NCI-H526 treated with DMSO at 0.1 percent for 48 hours (cell line): ENCODE measurements at places on chromosomes 7 and 10.

DNA sequence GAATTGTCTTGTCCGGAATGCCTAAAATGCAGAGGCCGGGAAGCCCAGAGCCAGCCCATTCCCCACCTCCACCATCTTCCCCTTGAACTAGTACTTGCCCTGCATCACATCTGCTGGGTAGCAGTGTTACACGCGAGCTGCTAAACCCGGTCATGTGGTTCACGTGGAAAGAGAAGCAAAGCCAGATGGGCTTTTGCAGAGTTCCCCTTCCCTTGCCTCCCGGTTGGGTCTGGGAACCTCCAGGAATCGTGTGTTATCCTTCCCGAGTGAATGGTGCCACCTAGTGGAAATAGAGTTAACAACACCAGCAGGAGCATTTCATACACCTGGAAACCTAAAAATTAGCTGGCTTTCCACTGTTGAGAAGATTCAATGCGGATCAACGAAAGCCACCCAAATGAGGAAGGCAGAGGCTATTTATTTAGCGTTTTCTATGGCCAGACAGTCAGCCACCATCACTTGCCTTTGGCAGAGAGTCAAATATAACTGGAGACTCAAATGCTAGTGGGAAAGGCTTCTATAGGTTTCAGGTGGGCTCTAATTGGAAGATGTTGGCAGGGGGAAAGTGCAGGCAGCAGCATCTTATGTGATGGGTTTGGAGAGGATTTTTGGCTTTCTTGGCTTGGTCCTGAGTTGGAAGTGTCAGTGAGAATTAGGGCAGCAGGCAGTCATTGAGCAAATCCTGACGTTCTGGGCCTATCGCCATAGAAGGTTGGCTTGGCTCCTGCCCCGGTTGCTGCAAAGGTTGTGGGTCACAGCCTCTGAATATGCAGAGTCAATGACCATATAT, 12.9 kb upstream of the DENND2A start:
- DNase-seq: peak; percentile 78

- no peak for DNase-seq
Measured at GRCh38 chr10:62511238-62511637, 137.1 kb downstream of the ZNF365 start.

- DNase-seq: no peak
Measured at GRCh38 chr10:81569488-81569887, 305.5 kb upstream of the NRG3 start.

DNA sequence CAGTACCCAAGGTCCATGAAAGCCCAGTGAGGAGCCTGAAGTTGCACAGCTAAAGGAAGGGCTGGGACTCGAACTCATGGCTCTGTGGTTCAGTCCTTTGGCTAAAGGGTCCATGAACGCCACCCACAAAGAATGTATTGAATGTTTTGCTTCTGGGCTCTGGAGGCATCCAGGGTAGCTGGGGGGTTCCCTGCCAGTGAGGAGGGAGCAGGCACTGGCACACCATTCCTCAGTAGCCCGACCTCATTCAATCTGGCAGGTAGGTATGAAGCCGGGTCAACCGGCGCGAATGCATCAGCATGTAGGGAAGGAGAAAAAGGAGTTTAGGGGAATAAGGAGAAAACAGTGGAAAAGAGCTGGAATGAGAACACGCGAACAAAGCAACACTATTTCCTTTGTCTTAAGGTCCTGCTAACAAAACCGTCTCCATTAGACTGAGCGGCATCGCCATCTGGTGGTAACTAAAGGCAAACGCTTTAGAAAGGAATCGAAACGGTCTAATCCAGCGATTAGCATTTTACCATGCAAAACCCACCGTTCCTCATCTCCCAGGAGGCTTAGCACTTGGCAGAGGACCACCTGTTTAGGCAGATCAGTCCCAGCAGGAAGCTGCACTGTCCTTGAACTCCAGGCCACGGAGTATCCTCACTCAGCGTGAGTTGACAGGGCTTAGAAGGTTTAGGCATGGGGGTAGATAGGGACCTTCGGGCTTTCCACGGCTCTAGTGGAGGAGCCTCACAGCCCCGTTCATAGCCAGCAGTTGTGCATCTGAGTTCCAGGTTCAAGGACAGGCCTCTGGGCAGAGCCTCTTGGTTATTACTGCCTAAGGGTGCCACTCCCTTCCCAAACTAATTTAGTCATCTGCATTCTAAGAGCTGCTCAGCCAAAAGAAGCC, 122.8 kb downstream of the UBE2H start:
- peak; percentile 92 for DNase-seq

- DNase-seq: no peak
Measured at GRCh38 chr7:16494955-16495719, 29.6 kb upstream of the SOSTDC1 start.

DNA sequence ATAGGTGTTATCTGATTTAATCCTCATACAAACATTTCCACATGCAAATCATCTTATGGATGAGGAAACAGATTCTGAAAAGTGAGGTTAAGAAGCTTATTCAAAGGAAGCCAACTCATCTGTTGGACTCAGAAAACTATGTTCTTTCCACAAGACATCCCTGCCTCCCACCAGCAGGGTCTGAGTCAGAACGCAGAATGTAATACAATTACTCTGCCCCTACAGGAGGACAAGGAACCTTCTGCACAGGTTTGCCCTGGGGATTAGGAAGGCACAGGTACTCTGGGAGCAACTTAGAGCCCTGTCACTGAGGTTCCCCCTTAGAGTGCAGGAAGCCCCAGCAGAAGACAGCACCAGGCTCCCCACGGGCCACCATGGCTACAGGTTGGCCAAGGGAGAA, 255.7 kb downstream of the TNS3 start:
- peak; percentile 19 for DNase-seq

DNA sequence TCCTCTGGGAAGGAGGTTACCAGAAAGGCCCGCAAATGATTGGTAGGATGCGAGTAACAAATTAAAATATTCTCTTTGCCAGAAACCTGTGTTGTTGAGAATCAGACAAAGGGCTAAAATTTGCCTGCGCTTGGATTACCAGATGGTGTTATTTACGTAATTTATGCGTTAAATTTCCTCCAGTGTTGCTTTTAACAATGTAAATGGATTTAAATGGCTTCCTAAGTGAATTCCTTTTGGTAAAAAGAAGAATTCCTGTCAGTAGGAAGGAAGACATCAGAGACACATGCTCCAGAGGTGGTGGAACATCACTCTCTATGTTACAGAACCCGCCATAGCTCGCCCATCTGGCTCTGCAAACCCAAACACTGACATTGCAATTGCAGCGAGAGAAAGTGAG, 520.6 kb downstream of the GALNT17 start:
- DNase-seq: no peak

DNA sequence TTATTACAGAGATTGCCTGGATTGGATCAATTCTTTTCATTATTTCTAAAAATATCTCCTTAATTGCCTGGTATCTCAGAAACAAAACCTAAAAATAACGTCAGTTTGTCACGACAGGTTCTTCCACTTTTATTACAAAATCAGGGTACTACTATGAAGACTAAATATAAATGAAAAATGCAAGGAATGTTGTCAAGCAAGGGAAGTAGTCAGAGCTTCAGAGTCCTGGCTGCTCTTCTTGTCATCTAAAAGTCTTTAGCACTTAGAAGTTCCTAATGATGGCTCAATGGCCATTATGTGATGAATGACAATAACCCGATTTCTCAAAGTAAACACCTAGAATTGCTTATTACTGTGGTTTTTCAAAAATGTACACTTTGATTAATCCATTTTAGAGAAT, 192.2 kb downstream of the SEMA3A start:
- no peak for DNase-seq
